G401 (cell line): ENCODE measurements at places on chromosomes 2 and 18.

- DNase-seq: no peak
These were observed 7.4 kb downstream of the THNSL2 start for GRCh38 chr2:88177556-88177955.

- peak; percentile 31 for DNase-seq
These were observed 695 bp downstream of the RBFA start for GRCh38 chr18:80034852-80035406.

DNA sequence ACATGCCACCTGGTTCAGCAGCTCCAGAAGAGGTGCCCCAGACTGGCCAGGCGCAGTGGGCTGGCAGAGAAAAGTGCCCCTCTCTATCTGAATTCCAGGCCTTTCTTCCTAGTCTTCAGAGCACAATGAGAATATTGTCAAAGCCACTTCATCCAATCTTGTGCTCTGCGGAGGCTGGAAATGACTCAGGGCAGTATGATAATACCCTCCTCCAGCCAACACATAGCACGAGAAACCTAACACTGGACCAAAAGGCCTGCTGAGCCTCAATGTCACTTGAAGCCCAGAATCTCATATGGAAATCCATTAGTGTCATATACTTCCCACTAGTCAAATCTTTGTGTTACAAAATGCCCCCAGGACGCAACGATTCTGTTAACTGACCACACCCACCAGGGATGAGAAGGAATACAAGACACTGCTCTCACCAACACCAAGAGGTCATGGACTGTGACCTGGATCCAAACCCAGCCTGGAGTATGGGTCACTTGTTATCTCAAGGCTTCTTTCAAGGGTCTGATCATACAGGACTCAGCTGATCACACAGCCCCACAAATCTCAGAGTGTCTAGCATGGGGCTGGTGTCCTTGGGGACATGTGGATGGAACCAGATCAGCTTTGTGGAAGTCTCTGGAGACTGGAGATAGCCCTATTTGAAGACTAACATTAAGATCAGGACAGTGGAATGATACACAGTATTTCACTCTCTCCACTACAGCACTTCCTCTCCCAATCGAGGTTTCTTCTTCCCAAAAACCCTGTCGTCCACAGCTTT, 10.1 kb downstream of the KIF3C start:
- DNase-seq: no peak

GRCh38 chr2:162175714-162176113, 23.7 kb upstream of the GCG start:
- no peak for DNase-seq

DNA sequence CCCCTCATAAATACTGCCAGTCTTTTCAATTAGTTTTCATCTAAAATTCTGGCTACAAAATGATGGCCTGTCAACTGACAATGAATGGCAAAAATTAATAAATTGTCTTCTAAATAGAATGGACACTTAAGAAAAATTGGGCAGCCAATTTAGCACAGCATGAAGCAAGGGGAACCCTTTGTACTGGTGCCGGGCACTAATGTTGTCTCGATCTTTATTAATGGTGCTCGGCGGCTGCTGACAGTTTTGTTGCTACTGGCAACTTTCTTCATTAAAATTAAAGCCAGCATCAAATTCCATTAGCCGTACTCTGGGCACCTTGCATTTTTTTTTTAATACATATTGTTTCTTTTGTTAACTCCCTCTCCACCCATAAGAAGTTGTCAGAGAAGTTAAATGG, 309.3 kb downstream of the GBX2 start:
- DNase-seq: no peak
